Astrocyte of the cerebellum (primary cell): ENCODE measurements at places on chromosomes 11 and 22.

DNA sequence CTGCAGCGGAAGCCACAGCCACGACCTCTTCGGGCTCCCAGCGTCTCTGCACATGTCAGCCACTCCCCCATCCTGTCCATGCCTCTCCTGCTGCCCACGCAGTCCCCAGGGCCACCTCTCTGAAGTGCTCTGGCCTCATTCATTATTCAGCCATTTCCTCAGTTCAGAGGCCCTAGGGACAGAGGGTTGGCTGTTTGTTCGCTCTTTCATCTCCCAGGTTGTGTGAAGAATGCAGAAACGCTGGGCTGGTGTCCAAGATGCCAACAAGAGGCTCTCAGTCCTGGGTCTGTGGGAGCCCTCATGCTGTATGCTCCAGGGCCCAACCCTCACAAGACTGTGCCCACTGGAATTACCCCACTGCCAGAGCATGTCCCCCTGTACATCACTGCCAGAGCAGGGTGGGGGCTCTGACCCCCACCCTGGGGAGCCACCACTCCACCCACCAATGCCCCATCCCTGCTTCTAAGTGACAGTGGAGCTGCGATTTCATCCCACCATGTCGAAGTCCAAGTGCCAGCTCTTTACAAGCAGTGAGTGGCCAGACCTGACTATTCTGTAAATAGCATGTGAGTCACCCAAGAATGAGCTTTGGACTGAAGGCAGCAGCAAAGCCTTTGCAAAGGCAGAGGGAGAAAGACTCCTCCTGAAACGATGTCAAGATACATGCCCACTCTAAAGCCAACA is 209.6 kb downstream of the BUD13 start:
- DNase-seq, result no peak

DNA sequence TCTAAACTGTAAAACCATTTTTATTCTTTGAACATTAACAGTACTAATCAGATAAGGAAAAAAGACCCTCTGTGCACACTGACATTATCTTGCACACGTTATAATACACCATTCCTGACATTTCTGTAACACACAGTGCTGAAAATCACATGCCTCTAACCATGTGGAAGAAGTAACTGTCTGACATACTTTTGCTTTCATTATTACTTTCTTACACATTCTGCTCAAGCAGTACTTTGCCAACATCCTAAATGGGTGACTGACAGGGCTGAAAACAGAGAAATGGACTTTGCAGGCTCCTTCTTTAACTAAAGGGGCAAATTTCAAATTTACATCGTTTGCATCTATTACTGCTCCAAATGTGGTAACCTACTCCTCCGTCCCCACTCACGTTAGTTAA is 22.8 kb upstream of the TP53AIP1 start:
- no peak for DNase-seq

GRCh38 chr22:23351321-23351720 is 171.0 kb downstream of the BCR start:
- no peak for DNase-seq

DNA sequence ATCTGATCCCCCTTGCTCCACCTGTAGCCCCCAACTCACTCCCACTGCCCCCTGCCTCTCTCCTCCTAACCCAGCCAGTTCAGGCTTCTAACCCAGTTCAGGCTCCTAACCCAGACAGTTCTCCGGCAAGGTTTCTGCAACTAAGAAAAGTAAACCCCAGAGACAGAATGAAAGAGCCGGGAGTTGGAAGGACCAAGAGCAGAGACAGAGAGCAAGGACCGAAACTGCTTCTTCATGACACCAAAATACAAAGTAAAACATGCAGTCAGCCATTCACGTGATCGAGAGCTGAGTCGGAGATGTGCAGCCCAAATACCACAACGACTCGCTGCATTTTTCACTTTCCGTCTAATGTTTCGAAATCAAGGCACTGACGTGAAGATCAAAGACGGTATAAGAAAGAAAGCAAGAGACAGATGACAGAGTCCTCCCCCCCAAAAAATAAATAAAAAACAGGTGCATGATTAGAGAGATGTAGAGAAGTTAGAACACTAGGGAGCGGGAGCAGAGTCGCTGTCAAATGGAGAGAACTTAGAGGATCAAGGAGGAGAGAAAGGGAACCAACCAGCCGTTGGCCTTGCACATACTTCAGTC is 884 bp downstream of the IL10RA start:
- DNase-seq, result no peak

DNA sequence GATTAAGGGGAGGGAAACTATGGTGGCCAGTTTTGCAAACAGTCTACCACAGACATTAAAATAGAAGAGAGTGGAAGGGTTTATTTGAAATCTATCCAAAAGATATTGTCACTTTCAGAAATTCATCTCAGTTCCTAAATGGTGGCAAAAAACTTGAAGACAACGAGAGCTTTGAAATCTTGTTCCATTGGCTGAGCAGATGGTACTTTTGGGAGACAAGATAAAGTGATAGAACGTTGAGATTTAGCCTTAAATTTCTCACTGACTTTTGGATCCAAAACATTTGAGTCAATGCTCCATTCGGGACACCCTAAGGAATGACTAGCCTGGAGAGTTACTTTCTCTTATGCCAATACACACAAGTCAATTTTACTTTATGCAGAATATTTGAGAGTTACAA is 319.1 kb upstream of the LARGE1 start:
- DNase-seq, result no peak

DNA sequence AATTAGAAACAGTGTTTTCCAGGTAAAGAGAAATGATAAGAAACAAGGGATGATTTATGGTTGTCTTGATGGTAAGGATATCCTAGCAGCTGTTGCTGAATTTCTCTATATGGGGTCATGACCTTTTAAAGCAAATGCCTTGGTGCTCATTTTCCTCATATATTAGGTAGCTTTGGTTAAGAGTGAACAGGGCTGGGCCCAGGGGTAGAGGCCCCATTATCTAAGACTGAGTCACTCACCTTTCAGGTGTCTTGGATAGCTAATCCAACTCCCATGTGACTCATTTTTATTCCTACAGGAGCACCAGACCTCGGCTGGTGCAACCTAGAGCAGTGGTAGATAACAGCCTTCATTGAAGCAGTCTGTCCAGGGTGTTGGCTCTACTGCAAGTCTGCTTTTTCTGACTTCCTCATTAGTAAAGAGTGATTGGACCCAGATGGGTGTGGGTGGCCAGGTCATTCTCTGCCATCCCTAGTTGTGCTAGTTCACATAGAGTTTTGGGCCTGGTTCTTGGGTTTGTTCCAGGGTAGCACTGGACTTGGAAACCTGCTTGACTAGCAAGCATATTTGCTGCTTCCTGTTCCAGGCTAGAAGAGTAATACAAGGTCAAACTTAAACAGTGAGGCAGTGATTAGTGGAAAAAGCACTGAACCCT is 37.4 kb downstream of the CTNND1 start:
- DNase-seq, result no peak

DNA sequence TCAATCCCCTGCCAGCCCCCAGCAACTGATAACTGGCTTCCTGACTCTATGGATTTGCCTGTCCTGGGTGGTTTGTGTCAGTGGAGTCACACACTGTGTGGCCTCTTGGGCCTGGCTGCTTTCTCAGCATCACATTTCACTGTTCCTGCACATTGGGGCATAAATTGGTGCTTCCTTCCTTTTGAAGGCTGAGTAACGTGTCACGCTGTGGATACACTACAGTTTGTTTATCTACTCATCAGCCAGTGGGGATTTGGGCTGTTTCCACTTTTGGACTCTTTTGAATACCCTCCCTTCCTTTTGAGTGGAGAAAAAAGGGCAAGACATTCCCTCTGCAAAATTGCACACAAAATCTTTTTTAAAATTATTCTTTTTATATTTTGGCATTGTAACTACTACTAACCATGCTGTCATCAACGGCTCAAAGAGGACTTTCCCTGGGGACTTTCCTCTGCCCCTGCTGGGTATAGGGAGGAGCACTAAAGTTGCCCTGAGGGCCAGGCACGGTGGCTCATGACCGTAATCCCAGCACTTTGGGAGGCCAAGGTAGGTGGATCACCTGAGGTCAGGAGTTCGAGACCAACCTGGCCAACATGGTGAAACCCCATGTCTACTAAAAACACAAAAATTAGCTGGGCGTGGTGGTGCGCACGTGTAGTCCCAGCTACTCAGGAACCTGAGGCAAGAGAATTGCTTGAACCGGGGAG is 7.8 kb upstream of the CELSR1 start:
- no peak for DNase-seq

DNA sequence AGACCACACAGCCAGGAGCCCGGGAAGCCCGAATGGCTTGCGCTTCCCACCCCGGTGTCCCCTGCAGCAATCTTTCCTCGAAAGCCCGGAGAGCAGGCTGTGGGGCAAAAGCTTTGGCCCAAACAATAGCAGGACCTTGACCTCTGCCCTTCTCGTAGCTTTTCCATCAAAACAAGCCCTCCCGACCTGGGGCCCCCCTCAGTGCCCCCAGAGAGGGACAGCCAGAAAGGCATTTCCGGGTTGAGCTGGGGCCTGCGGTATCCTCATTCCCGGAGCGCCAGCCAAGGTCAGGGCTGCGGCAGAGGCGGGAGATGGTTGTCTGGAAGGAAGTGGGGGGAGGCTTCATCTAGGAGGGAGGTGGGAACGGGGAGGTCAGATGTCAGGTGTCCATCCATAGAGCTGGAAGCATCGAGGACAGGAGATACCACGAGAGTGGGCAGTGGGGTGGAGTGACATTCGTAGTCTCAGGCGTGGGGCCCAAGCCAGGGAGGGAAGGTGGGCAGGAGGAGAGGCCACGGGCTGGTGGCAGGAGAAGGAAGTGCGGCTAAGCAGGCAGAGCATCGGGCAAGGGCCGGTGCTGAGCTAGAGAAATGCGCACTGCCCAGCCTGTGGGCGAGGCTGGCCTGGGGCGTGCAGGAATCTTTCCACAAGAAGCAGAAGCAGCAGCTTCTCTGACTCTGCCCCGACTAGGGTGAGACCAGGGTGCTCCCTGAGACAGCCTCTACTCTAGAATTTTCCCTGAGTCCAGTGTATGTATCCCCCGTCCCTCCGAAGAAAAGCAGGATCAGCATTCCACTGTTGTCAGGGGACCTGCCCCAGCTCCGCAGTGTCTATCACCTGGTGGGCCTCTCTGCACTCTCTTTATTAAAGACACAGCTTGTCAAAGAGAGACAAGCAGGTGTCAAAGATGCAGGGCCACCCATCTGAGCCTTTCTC is 14.3 kb downstream of the PDGFB start:
- DNase-seq, result no peak

- no peak for DNase-seq
Observed at GRCh38 chr22:18968011-18968749, 32.1 kb upstream of the PRODH start.

GRCh38 chr22:50456026-50456425 is 18.8 kb downstream of the SBF1 start:
- no peak for DNase-seq

- no peak for DNase-seq
Observed at GRCh38 chr22:37746366-37747079, 49.7 kb downstream of the TRIOBP start.

- DNase-seq, result no peak
Observed at GRCh38 chr22:26565889-26566288, 24.0 kb downstream of the TPST2 start.
